ENCODE measurements at places on chromosomes 2 and 18. TPM values are rescaled to one million over a fixed set of nuclear protein-coding genes. Genes with fewer than 3 reads are reported as not detected.

GRCh38 chr2:160609346-160609745, 115.7 kb upstream of the RBMS1 start:
- H3K4me3 ChIP-seq = no peak overlapping the region
- H3K36me3 ChIP-seq = no peaks in the 10 kb centered on the region
- H3K27ac ChIP-seq = no peak overlapping the region

- no peaks in the 10 kb centered on the region for H3K4me1 ChIP-seq
- no peaks in the 10 kb centered on the region for H3K27me3 ChIP-seq
- no peak overlapping the region for H3K27ac ChIP-seq
- H3K36me3 ChIP-seq = no peaks in the 10 kb centered on the region
- no peak overlapping the region for H3K4me3 ChIP-seq
Measured at GRCh38 chr2:140861666-140862065, 1269.2 kb downstream of the LRP1B start.

Gene ANXA4
- 338 TPM for total RNA-seq

DNA sequence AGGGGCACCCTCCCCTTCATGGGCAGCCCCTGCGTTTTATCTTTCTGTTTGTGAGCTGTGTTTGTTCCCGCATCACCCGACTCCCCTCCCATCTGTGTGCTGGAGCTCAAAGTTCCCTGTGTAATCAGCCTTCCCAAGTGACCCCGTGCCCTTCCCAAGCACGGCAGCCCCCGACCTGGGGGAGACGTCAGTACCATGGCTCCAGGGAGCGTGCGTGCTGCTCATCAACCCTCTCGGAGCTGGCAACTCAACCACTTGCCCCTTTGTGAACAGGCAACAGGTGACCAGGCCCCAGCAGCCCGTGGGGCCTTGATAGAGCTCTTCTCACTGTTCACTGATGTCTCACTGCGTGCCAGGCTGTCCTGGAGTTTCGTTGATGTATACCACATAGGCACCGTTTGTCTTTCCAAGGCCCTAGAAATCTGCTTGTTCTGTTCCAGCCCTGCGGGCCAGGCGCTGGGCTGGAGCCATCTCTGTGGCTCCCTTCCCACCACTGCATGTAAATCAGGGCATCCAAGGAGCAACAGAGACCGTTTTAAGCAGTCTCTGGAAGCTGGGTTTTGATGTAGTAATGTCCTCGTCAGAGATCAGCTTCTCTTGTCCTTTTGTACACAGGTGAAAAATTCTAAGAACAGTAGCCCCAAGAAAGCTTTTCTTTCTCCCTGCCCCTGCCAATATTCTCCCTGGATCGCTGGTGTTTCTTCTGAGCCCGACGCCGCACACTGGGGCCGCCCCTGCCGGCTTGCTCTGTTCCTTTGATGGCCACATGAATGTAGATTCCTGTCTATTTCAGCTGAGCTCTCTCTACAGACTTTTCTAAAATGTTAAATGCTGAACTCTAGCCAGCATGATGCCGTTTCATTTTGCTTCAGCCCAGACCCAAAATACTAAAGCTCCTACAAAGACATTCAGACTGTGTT, 107.0 kb upstream of the PTPRM start:
- no peak overlapping the region for H3K4me3 ChIP-seq
- H3K36me3 ChIP-seq = no peaks in the 10 kb centered on the region
- no peak for DNase-seq
- H3K4me1 ChIP-seq = no peaks in the 10 kb centered on the region
- no peaks in the 10 kb centered on the region for H3K27me3 ChIP-seq

- no peak for DNase-seq
- H3K4me3 ChIP-seq = no peak overlapping the region
Measured at GRCh38 chr2:173874003-173874893, 90.9 kb downstream of the SP3 start.

Data from pancreas (tissue), 10 donors.